Tibial nerve (tissue), 4 donors: ENCODE measurements at places on chromosomes 11 and 22.

DNA sequence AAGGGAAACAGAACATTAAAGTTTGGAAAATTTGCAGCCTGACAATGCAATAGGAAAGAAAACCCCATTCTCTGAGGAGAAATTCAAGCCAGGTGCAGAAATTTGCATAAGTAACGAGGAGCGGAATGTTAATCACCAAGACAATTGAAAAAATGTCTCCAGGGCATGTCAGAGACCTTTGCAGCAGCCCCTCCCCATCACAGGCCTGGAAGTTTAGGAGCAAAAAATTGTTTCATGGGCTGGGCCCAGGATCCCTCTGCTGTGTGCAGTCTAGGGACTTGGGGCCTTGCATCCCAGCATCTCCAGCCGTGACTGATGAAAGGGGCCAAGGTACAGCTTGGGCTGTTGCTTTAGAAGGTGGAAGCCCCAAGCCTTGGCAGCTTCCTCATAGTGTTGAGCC is 780.2 kb downstream of the LRRC4C start:
- no peak for DNase-seq

DNA sequence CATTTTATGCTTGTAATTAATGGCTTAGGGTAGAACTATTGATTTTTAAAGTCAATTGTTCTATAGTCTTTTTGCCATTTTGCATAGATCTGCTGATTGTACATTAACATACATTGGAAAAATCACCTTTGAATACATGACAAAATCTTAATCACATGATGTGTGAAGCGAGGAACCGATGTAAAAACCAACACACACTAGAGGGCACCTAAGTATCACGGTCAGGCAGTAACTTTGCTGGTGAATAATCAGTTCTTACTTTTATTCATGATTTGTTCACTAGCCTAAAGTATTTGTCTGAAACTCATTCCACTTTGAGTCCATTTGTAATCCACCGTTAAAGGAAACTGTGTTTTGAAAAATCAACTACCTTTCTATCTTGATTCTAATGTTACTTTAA is 28.2 kb downstream of the JHY start:
- DNase-seq, result no peak

GRCh38 chr11:57787920-57788702 is 26.5 kb downstream of the CTNND1 start:
- DNase-seq, result no peak

GRCh38 chr11:64007629-64008282 is 21.5 kb downstream of the OTUB1 start:
- peak; percentile 33 for DNase-seq

- DNase-seq, result no peak
Observed at GRCh38 chr22:45329530-45329936, 19.8 kb downstream of the FAM118A start.

DNA sequence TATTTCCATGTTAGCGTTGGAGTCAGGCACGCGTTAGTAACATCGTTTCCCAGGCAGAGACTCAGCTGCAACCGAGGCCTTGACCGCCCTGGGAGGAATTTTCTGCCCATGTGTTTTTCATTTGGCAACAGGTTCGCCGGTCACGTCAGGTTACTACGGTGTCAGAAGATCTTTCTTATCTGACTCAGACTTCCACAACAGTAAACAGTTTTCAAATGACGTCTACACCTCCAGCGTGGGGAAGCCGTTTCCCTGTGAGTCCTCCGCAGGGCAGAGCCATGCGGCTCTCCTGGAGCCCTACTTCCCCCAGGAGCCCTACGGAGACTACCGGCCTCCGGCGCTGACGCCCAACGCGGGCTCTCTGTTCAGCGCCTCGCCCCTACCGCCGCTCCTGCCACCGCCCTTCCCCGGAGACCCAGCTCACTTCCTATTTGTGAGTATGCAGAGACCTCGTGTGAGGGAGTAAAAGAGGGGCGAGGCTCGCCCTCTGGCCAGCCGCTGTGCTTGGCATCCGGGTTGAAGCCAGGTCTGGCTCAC is 14.3 kb upstream of the POU2AF3 start:
- DNase-seq, result peak; percentile 54

GRCh38 chr11:131802440-131803115 is 432.2 kb downstream of the NTM start:
- no peak for DNase-seq

GRCh38 chr22:27380855-27381254 is 420.7 kb downstream of the MN1 start:
- DNase-seq, result no peak

- DNase-seq, result no peak
Observed at GRCh38 chr11:19253817-19254216, 13.1 kb upstream of the E2F8 start.

DNA sequence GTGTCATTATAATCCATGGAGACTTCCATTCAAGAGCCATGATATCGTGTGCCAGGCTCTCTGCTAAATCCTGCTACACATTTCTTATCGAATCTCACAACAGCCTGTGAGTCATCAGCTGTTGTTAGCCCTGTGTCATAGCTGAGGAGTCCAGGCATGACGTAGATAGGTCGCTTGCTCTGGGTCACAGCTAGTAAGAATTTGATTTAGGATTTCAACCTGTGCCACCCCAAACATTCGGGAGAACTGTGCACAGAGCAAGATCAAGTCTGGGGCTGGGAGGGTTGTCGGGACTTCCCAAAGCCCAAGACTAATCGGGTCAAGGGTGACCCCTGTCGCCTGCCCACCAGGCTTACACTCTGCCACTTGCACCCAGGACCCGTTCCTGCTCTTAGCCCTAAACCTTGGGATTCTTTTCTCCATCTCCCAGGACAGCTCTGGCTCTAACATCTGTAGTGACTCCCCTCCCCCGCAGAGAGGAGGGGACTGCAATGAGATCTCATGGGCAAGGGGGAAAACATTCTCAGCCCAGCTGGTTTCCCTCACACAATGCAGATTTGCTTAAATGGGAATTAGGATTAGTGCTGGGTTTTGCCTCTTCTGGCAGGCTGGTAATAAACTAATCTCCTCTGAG is 34.3 kb downstream of the TSPAN18 start:
- peak; percentile 56 for DNase-seq

DNA sequence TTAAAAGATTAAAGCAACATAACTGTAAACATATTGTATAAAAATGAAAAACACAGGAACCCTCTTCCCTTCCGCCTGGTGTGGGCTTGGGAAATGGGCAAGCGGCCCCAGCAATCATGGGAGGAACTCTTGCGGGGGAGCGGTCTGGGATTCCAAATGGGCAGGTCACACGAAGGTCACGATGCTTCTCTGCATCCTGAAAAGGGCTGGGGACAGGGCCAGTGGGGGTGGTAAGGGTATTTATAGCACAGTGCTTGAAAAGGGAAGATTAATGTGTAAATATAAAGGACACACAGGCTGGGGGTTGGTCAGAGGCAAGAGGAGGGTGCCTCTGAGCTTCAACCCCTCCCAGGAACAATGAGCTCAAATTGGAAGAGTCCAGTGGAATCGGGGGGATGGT is 46.9 kb upstream of the OR4B1 start:
- no peak for DNase-seq

- DNase-seq, result no peak
Observed at GRCh38 chr11:34065505-34066203, 14.1 kb downstream of the CAPRIN1 start.
